ENCODE measurements at places on chromosomes 4 and X. TPM values are rescaled to one million over a fixed set of nuclear protein-coding genes. Genes with fewer than 3 reads are reported as not detected.

The FOXR2 gene
- total RNA-seq = not detected

The UBQLN2 gene
- total RNA-seq = 26.6 TPM

GRCh38 chrX:121028419-121028818, 19.0 kb upstream of the GLUD2 start:
- no peak for DNase-seq

GRCh38 chr4:101020956-101021355, 326.4 kb downstream of the PPP3CA start:
- DNase-seq = no peak

The ARR3 gene
- not detected for total RNA-seq

- DNase-seq = no peak
Observed at GRCh38 chr4:121648516-121648915, 48.3 kb downstream of the ANXA5 start.

The SLC10A7 gene
- total RNA-seq = 5.6 TPM

DNA sequence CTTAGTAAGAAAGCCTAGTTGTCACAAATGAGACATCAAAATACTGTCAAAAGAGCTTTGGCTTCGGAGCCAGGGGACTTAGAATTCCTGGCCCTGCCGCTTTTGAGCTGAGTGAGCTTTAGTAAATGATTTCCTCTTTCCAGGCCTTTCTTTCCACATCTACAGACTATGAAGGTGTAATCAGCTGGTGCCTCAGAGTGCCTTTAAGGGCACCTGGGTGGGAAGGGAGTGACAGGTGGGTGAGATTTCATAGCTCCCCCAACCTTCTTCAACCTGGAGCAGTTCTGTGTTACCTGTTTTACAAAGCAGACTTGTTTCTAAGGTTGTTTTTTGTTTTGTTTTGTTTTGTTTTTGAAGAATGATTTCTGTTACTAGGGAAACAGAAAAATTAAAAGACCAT, 154.7 kb upstream of the BOD1L1 start:
- no peak for DNase-seq

The HSD17B13 gene
- 0.45 TPM for total RNA-seq

GRCh38 chr4:56028165-56028564, 79.4 kb downstream of the CEP135 start:
- no peak for DNase-seq

- no peak for DNase-seq
Observed at GRCh38 chrX:17104433-17104832, 158.0 kb downstream of the REPS2 start.

DNA sequence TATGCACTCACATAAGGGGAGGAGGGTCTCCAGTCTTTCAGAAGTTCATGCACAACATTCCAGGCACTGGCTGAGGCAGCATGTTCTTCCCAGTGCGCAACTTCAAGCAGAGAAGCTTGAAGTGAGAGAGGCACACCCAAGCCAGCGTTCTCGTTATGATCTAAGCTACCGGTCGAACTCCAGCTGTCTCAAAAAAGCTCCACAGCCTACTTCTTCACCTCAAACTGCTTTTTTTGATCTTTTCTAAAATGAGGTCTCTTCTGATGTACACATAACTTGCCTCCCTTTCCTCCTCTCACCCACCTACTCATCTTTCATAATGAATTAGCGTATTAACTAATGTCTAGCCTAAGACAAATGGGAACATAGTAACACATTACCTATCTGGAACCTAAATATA, 25.3 kb downstream of the GPC4 start:
- DNase-seq = no peak

DNA sequence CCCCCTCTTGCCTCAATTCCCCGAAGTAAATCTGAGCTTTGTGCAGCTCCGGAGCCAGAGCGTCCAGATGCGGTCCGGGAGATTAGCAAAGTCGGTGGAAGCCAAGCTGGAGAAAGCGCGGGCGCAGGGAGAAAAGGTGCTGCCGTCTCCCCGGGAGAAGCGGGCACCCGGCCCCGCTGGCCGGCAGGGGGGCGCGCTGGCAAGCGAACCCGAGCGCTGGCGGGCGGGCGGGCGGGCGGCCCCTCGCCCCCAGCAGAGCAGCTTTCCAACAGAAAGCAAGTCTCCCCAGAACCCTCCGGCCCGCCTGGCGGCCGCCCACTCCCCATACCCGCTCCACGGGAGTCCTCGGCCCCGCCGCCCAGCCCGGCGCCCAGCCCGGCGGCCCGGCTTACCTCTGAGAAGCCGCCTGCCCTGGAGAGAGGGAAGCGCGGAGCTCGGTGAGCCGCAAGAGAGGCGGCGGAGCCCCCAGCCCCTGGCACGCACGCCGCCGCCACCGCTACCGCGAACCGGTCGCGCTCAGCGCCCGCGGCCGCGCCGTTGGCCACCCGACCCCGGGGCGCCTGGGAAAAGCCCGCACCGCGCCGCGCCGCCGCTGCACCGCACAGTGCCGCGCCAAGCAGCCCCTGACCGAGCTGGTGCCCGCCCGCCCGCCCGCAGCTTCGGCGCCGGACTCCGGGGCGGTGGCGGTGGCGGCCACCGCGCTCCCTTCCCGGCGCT, 529 bp upstream of the CITED1 start:
- no peak for DNase-seq

DNA sequence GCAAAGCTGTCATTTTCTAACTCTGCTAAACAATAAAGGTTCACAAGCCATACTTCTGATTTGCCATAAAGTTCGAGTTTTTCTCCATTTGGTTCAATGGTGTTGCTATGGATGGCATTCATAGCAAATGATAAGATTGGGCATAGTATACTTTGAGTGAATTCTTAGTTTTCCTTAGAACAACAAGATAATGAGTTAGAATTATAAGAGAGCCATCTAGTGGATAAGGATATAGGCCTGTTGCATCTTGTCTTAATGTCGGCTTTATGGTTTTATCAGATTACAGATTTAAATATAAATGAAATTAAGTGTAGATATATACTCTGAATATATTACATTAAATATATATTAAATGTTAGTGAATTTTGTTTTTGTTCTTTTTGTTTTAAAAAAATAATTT, 644.6 kb downstream of the IL1RAPL1 start:
- DNase-seq = no peak

DNA sequence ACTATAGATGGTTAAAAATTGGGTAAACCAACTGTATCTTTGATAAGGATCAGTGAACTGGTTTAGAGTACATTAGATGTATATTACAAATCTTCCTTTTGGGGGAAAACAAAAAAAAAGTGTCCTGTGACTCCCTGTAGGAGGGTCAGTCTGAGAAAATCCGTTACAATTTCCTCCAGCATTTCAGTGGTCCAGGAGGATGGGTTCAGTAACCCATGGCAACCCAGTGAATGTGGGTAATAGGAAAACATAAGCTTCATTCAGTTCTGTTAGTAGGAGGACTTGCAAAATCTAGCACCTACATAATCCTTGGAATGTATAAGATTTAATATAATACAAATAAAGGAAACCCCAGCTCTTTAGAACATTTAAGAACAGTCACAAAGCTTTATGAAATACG, 16.2 kb downstream of the STOX2 start:
- DNase-seq = no peak

The STPG2 gene
- total RNA-seq = not detected

DNA sequence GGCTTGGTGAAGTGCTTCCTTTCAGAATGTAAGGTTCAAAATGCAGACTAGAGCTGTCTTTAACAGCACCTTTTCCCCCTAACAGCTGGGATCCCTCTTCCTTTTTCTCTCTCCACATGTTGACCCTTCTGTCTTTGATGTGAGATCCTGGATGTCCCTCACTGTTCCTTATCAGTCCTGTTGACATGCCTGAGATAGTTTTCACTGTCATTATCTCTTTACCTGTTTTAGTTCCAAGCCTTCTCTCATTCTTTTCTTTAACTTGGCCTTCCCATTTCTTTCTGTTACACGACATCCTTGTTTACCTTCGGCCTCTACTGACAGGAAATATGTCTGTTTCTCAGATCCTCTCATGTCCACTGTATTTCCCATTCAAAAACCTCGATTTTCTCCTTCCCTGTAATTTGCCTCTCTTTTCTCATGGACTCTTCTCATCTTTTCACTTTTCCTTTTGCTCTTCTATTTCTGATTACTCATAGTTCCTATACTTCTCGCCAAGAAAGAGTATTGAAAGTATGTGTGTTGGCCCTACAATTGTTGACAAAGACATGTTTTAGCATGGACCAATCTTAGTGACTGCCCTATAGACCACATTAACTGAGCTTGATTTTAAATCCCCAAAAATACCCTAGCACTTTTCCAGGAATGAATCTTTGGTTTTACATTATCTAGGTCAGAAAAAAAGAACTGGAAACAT, 1.2 kb upstream of the SOWAHB start:
- no peak for DNase-seq

The TMEM144 gene
- 3.3 TPM for total RNA-seq

GRCh38 chr4:125268068-125268755, 46.5 kb upstream of the FAT4 start:
- DNase-seq = no peak

GRCh38 chr4:1658581-1658980, 25.5 kb downstream of the FAM53A start:
- no peak for DNase-seq

DNA sequence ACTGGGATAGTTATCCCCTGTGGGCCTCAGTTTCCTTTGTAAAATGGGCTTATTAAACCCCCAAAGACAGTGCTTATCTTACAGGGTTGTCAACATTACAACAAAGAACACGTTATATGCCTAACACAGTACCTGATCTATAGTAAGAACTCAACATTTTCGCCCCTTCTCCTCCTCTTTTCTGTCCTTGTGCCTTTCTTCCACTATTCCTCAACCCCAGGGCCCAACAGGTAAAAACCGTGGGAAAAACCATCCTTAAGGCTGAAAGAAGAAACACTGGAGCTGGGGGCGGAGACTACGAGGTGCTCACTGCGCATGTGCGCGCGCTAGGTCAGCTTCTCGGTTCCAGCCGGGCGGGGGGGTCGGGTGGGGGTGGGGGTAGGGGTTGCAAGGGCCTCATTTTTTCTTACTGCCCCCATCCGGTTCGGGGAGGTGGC, 426 bp upstream of the XIAP start:
- DNase-seq = peak; percentile 92

DNA sequence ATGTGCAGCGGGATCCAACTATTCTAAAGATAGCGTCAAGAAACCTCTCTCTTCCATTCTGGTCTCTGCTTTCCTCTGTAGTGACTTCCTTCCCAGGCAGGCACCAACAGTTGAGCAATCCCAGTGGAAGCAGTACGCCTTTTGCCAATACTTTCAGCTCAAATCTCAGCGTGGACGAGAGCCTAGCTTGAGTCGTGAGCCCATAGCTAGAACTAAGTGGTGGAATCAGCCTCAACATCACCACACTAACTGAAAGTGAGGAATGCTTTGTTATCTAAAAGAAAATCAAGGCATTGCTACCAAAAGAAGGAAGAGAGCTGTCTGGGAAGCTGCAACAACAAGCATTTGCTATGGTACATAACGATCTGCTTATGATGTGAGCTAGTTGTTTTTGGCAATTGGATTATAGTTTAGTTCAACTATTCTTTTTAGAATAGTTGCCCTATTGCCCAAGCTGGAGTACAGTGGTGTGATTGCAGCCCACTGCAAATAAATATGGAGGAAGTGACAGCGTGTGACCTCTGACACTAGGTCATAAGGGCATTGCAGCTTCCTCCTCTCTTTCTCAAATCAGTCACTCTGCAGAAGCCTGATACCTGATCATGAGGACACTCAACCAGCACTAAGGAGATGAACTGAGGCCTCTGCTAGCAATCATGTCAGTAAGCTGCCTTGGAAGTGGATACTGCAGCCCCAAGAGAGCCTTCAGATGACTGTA, 24.7 kb upstream of the FRYL start:
- no peak for DNase-seq

Measured in esophagus muscularis mucosa (tissue), 4 donors.